Stimulated activated CD4-positive, alpha-beta T cell treated with anti-CD3 and anti-CD28 coated beads, Interleukin-4, amount 100 ng/mL, for 4 hours (primary cell): ENCODE measurements at places on chromosomes 4 and X.

DNA sequence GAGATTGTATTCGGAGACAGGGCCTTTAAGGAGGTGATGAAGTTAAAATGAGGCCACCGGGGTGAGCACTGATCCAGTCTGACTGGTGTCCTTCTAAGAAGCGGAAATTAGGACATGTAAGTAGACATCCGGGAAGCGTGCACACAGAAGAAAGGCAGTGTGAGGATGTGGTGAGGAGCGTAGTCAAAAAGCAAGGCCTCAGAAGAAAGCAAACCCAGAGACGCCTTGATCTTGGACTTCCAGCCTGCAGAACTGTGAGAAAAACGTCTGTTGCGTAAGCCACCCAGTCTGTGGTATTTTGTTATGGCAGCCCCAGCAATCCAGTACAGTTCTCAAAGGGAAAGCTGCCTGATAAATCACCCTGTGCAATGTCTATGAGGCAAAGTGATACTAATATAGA lies 153.5 kb downstream of the KCNIP4 start:
- DNase-seq, result no peak

GRCh38 chr4:74320559-74321118 lies 12.4 kb downstream of the EPGN start:
- peak; percentile 61 for DNase-seq

GRCh38 chr4:184251670-184251980 lies 34.0 kb upstream of the ENPP6 start:
- DNase-seq, result no peak

DNA sequence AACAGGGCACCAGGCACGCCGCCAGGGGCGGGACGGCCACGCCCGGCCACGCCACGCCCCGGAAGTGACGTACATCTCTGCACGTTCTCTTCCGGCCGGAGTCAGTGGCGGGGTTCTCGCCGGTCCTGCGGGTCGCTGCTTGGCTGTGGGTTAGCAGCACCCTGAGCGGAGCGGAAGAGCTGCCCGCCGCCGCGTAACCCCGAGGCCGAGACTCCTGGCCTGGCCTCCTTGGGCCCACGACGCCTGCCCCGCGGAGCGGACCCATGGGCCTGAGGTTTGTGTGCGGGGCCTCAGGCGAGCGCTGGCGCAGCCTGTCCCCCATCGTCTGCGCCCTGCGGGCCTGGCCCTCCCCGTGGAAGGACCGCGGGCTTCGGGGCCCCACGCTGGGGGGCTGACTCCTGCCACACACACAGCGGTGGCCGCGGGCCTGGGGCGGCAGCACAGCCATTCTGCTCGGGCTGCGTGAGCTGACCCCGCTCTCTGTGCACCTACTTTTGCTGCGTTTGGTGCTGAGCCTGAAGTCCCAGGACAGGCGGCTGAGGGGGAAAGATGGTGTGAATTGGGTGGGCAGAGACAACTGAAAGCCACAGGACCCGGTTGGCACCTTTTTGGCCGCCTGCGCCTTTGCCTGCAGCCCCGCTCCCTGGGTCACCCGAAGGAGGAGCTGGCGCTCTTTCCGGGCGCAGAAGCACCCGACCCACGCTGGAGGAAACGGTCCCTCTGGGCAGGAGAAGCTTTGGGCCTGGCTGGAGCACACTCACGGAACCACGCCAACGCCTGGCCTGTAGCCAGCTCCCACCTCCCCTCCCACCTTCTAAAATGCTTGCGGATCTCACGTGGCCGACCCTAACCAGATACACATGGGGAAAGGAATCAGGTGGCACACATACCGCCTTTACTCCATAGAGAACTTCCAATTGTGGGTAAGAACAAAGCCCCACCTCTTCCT lies 28.1 kb downstream of the NOP14 start:
- DNase-seq, result peak; percentile 93

GRCh38 chrX:11349661-11350337 lies 56.6 kb downstream of the AMELX start:
- no peak for DNase-seq

DNA sequence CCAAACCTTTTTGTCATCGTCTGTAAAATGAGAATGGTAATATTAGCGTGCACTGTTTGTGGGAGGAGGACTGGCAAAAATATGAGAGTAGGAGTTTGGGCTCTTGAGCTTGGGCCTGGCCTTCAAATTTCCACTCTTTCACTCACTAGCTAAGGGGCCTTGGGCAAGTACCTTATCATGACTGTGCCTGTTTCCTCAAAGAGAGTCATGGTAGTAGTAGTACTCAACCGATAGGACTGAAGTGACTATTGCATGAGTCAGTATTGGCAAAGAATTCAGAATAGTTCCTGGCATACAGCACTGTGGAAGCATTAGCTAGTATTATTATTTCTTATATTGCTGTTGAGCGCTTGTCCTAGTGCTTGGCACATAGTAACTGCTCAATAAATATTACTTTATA lies 16.0 kb upstream of the RBM3 start:
- no peak for DNase-seq

GRCh38 chrX:134181275-134181660 lies 55.7 kb upstream of the CCDC160 start:
- DNase-seq, result no peak

DNA sequence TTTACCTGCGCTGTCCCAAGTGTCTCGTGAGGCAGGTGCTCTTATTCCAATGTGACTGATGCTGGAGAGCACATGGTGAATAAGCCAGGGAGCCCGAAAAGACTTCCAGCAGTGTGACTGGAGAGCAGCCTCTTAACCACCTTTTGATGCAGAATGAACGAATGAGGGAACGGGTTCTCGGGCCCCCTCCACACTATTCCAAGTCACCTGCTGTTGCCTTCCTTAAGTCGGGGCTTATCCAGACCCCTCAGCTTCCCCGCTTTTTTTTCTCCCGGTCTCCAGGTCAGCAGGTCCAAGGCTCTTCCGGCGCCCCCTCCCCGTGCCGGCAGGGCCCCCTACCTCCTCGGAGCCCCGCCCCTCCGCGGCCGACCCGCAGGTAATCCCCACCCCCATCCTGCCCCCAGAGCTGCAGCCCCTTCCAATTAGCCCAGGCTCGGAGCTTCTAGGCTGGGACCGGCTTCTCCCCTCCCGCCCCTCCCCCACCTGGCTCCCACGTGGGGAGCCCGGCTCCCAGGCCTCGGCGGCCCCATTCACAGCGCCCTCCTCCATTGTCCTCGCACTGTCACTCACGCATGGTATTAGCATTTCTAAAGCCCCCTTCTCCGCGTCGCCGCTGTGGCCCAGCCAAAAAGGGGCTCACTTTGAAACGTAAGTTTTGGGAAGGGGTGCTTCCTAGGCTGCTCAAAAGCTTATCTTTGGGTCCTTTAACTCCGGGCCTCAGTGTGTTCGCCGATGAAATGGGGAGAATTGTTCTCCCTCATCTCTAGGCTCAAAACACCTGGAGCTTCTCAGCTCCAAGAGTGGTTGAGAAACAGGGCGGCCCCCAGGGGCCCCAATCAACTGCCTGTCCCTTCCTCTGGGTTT lies 56.2 kb upstream of the PJA1 start:
- no peak for DNase-seq

DNA sequence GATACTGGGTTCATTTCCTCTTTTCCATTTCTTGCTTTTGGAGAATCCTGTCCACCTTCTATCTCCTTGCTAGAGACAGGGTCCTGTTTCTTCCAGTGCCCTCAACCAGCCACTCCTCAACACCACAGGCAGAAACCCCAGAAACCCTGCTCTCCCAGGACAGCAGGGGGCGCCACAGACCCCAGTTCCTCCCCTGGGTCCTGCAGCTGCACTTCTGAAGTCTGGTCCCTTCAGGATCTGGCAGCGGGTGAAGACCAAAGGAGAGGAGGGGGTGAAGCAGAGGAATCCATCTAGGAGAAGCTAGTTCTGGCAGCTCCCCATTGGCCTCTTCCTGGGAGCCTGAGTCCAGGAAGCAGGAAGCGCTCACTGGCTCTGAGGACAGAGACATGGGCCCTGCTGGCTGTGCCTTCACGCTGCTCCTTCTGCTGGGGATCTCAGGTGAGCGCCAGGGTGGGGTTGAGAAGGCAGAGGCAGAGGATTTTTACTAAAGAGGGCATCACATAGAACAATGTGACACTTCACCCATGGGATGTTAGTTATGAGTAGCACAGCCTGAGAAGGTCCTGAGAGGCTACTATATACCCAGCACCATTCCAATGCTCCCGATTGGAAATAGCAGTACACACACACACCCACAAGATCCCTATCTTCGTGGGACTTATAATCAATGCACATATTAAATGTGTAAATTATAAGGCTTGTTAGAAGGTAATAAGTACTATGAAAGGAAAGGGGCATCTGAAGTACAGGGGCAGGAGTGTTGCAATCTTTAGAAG lies at the start of gene PRSS48:
TSS of gene PRSS48 (plus strand) at position 375 of the 776 bp plus-strand sequence. CDS start at position 387, 12 bp downstream.
- DNase-seq, result peak; percentile 36

DNA sequence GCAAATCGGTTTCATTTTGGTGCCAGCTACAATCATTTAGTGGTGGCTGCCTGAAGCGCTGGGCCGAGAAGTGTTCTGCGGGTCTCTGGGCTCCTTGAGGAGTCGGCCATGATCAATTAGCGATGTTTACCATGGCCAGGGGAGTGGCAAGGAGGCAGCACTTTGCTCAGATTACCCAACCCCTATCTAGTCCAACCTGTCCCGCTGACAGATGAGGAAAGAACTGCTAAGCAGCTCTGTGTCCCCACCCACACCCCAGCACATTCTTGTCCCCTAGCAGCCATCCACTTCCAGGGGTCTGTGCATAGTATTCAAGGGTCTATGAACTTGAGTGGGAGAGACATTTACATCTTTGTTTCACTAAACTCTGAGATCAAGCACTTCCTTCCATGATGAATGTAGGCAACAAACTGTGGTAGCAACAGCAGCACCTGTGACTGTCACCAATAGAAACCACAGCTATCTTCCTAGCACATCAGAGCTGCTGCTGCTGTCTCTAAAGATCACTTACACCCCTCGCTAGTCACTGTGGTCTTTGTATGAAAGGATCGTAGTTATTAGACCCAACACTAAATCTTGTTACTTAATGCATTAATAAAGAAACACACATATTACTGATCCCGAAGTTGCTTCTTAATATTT lies 331.6 kb downstream of the BCOR start:
- peak; percentile 8 for DNase-seq

DNA sequence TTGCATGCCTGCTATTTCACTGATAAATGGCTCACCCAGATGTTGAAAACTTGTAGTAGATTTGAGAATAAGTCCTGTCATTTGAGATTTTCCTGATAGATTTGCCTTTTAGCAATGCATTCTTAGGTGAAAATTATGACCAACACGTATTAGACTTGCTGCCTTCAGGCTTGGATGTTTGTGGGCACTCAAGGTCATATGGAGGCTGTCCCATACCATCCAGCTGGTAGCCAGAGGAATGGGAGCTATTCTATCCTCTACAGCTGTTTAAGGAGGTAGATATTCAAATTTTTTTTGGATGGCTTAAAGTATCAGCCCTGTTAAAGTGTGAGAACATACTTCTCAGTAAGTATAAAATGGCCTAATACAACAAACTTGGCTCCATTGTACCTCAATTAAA lies 34.7 kb downstream of the RTL3 start:
- no peak for DNase-seq

DNA sequence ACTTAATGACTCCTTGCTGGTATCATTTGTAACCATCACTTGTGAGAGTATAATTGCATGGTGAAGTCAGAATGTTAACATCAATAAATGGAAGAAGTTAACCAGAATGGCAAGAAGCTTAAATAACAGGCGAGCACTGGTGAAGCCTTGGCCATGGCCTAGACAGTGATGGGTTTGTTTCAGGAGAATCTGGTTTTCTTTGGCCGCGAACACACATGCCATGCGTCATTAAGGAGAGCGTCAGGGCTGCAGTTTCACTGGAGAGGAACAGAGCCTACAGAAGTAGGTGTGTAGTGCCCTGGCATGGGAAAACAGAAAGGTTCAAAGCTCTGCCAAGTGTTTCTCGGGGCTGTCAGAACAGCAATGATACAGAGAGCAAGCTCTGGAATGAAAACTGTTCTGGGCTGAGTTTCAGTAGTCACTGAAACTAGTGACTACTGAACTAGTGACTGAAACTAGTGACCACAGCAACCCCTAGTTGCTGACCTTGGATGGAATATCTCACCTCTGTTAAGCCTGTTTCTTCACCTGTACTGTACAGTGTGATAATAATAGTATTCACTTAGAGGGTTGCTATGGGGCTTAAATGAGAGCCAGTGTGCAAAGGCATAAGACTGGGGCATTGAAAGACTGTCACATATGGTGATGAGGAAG lies 93.8 kb downstream of the C4orf51 start:
- no peak for DNase-seq

- no peak for DNase-seq
Observed at GRCh38 chr4:25096981-25097443, 63.2 kb downstream of the SEPSECS start.

DNA sequence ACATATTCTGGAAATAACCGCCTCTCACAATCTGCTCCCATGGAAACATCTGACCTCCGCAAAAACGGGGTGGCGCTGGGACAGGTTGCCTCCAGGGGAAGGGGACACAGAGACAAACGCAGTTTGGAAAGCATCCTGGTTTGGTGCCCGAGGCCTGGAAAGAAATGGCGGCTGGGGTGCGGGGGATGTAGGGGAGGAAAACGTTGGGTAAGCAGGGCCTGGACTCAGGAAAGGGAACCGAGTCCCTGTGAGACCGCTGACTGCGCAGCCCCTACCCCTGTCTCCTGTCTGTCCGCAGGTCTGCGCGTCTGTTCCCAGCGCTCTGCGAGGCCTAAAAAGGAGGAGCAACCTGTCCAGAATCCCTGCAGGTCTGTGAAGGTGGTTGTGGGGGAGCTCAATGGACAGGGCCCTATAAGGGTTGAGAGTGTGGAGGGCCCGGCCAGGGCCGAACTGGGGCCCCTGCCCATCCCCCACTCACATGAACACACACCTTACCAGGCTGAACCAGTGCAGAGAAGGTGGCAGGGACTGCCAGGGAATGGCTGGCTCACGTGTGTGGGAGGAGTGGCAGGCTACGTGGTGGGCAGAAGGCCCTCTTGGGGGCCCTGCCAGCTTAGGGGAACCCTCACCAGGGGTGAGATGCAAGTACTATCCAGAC lies 672 bp downstream of the TCEAL3 start:
- DNase-seq, result no peak

- no peak for DNase-seq
Observed at GRCh38 chr4:18297684-18298083, 276.1 kb upstream of the LCORL start.

GRCh38 chr4:26570596-26570995 lies 13.3 kb upstream of the TBC1D19 start:
- DNase-seq, result no peak

DNA sequence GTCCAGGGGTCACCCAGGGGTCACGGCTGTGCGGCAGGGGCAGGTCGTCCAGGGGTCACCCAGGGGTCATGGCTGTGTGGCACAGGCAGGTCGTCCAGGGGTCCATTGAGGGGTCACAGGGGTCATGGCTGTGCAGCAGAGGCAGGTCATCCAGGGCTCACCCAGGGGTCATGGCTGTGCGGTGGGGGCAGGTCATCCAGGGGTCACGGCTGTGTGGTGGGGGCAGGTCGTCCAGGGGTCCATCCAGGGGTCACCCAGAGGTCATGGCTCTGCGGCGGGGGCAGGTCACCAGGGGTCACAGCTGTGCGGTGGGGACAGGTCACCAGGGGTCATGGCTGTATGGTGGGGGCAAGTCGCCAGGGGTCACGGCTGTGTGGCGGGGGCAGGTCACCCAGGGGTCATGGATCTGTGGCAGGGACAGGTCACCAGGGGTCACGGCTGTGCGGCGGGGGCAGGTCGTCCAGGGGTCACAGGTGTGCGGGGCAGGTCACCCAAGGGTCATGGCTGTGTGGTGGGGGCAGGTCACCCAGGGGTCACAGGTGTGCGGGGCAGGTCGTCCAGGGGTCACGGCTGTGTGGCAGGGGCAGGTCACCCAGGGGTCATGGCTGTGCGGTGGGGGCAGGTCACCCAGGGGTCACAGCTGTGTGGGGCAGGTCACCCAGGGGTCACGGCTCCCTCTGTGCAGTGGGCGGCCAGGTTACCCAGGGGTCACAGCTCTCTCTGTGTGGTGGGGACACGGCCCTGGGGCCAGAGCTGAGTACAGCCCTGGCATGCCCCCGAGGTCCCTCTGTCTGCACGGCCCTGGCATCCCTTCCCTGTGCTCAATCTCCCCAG lies 16.0 kb downstream of the ATP5ME start:
- DNase-seq, result no peak
